ENCODE measurements at places on chromosomes 11 and 22.
A peak's percentile ranks its signal among the peaks of the same experiment; 100 is the strongest.

GRCh38 chr11:116932181-116932580 lies 94.8 kb upstream of the APOA1 start:
- DNase-seq = no peak

DNA sequence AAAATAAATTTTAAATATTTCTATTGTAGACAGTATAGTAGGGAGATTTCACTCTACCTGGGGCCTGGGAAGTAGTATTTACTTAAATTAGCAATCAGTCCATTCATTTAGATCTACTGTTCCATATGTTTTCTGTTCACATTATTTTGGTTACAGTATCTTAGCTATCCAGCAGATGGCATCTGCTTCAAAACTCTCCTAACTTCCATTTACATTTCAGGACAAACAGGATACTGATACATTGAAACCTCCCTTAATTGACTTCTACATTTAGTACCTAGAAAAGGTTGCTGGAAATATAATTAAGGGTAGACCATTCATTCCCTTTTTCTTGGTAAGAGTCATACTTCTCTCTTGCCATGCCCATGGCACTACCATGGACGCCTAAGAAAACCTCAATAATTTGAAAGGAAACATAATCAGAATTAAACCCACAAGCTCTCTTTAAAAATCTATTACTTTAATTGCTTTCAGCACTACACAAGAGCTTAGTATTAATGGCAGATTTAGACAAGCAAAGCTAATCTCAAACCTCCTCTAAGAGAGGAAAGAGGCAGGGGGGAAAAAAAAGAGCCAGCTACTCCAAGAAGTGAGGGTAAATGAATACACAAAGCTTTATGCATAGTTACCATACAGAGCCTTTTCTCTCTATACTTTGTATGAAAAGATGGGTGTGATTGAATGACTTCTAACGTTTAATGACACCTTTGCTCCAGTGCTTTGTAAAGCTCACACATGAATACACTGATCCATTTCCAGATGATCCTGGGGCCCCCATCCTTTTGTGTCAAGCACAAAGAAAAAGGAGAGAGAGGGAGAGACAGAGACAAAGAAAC lies 131.2 kb upstream of the MTMR2 start:
- DNase-seq = no peak

GRCh38 chr11:78312712-78313111 lies 104.9 kb downstream of the GAB2 start:
- peak; percentile 36 for DNase-seq

DNA sequence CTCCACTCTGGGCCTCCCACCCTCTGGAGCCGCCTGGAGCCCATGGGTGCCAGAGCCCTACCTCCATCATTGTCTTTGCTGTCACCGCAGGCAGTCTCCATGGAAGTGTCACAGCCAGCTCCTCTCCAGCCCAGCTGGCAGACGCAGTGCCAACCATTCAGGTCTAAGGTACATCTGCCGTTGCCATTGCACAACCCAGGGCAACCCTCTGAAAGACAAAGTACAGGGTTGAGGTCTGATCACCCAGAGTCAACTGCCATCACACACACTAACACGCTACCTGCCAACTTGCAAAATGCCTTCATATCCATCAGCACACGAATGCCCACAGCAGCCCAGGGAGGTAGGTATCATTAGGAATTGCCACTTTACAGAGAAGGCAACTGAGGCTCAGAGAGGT lies 196.3 kb upstream of the NARS2 start:
- no peak for DNase-seq

- no peak for DNase-seq
Observed at GRCh38 chr11:60222141-60222540, 20.8 kb downstream of the MS4A4E start.

- no peak for DNase-seq
Observed at GRCh38 chr22:45870011-45870410, 107.0 kb downstream of the WNT7B start.

DNA sequence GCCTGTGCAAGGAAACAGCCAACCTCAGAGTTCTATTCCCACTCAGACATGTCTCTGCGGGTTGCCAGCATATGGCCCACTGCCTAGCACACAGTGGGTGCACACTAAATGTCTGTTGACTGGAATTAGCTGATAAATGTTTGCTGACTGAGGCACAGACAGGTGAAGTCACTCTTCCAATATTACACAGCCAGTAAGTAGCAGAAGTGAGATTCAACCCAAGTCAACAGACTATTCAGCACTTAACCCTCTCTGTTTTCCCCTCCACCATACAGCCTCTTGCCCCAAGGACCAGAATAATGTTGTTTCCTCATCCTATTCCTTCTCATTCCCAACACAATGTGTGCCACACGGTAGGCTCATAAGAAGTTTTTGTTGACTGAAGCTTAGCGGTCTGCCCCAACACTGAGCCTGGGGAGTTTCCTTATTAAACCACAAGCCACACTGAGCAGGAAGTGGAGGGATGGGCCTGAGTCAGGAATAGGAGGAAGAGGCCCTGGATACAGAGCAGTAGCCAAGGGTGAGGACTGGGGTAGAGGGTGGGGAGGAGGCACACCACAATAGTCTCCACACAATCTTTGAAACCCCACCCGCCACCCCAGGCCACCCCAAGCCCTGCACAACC lies 15.7 kb upstream of the IL10RA start:
- DNase-seq = peak; percentile 83
